T-helper 2 cell treated with Interferon-gamma antibody and Interleukin-4, amounts not matched to agents 5 μg/mL and 100 μg/mL, for 36 hours (primary cell): ENCODE measurements at places on chromosomes 4 and X.

GRCh38 chrX:41085512-41085877 is 250 bp downstream of the USP9X start:
- no peak for DNase-seq

DNA sequence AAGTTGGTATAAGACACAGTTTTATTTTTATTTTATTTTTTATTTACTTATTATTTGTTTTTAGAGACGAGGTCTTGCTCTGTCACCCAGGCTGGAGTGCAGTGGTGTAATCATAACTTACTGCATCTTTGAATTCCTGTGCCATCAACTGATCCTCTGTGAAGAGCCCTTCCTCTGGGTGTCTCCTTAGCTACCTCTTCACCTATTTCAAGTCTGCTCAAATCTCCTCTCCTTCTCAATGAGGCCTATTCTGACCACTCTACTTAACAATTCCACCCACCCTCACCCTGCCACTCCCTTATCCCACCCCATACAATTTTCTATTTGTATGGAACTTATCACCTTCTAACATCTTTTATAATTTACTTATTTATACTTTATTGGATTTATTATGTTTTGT is 183.4 kb downstream of the PPP3CA start:
- no peak for DNase-seq

DNA sequence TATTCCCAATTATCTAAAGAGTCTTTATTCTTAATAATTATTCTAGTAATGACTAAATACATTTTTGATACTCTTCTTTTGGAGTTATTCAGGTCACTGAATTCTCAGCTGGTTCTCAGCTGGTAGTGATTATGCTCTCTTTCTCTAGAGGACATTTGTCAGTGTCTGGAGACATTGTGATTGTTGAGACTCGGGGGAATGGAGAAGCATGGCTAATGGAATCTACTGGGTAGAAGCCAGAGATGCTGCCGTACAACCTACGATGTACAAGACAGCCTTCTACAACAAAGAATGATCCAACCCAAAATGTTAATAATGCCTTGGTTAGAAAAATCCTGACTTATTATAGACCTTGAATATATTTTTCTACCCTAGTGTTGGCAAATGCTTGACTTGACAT is 149.2 kb upstream of the ANKRD50 start:
- DNase-seq, result no peak

GRCh38 chrX:24423960-24424359 is 41.1 kb upstream of the PDK3 start:
- DNase-seq, result no peak

DNA sequence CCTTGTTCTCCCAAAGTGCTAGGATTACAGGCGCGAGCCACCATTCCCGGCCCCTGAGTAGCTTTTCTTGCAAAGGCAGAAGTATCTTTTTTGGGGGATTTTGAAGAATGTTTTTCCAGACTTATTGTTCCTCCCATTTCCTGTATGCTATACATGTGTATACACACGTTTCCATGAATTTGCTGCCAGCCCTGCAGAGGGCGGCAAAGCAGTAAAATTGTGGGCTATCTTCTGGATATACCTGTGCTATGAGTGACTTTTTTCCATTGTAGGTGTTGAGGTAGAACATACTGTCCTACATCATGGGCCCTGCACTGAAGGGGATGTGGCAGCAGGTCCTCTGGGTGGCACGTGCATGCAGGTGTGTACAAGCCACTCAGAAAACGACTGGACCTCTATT is 16.9 kb upstream of the MED28 start:
- DNase-seq, result no peak

DNA sequence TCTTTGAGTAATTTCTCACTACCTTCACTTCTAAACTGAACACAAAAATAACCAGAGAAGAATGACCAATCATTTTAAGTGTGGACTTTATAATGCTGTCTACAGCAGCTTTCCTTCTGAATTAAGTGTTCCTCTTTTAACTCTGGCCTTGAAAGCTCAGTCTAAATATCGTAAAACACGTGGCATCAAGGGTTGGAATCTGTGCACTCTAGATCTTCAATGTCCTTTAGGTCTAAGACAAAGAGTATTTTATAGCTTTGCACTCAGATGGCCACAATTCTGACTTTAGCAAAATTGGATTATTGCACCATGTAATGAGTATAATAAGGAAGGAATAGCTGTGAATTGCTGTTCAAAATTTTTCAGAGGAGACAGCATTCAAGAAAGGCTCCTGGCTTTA is 197.1 kb upstream of the UGT8 start:
- DNase-seq, result no peak

DNA sequence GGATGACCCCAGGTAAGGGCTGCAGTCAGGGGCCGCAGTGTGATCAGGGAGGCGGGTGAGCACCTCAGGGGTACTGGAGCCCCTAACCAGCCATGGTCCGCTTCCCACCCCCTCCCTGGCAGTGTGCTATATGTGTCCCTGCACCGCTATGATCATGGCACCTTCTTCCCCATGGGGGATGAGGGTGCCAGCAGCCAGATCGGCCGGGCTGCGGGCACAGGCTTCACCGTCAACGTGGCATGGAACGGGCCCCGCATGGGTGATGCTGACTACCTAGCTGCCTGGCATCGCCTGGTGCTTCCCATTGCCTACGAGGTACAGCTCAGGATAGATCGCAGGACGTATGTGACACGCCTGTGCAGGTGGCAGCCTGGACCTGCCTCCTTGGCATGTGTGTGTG is 8.2 kb upstream of the ERAS start:
- no peak for DNase-seq

DNA sequence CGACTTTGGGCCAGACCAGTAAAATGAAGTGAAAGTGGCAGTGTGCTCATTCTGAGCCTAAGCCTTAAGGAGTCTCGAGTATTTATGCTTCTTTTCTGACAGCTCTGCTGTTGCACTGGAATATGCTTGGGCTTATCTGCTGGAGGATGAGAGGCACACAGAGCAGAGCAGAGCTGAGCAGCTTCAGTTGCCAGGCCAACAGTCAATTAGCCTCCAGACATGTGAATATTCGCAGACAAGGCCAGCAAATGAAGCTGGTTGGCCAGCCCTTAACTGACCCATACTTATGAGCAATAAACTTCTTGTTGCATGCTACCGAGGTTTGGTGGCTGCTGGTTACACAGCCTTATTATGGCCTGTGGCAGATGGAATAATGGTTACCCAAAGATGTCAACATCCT is 203.0 kb upstream of the GEMIN8 start:
- DNase-seq, result no peak

- DNase-seq, result no peak
These were observed 37.8 kb downstream of the TET2 start for GRCh38 chr4:105184316-105184980.

- no peak for DNase-seq
These were observed 278.6 kb upstream of the ITM2A start for GRCh38 chrX:79645749-79646148.

- DNase-seq, result no peak
These were observed 176.9 kb upstream of the PPP1R2C start for GRCh38 chrX:42954880-42955279.

- no peak for DNase-seq
These were observed 56.7 kb upstream of the TMEM131L start for GRCh38 chr4:153409412-153409811.

GRCh38 chr4:65911720-65912119 is 241.4 kb upstream of the EPHA5 start:
- no peak for DNase-seq
